ENCODE measurements at places on chromosomes 7 and 10.

- H3K27ac ChIP-seq = no peak overlapping the region
- H3K36me3 ChIP-seq = peaks cover 4% of the 10 kb centered on the region
- peaks cover 32% of the 10 kb centered on the region for H3K4me1 ChIP-seq
These were observed 84.9 kb downstream of the CAMK1D start for GRCh38 chr10:12434277-12434676.

- no peak for DNase-seq
- H3K36me3 ChIP-seq = peaks cover 41% of the 10 kb centered on the region
- peak overlapping the region; percentile 84 for H3K27ac ChIP-seq
- H3K4me3 ChIP-seq = peak overlapping the region; percentile 1
These were observed 158.5 kb downstream of the PRPF18 start for GRCh38 chr10:13745271-13745670.

DNA sequence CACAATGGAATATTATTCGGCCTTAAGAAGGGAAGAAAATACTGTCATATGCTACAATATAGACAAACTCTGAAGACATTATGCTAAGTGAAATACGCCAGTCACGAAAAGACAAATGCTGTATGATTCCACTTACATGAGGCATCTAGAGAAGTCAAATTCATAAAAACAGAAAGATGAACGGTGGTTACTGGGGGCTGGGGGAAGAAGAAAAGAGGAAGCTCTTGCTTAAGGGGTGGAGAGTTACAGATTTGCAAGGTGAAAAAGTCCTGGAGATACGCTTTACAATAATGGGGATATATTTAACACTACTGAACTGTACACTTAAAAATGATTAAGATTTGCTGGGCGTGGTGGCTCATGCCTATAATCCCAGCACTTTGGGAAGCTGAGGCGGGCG is 49.0 kb downstream of the PSMC2 start:
- H3K27me3 ChIP-seq = peaks cover 8% of the 10 kb centered on the region
- H3K36me3 ChIP-seq = no peaks in the 10 kb centered on the region
- no peak overlapping the region for H3K27ac ChIP-seq
- no peaks in the 10 kb centered on the region for H3K4me1 ChIP-seq

GRCh38 chr10:88182601-88182930 is 319.1 kb downstream of the PTEN start:
- no peaks in the 10 kb centered on the region for H3K4me1 ChIP-seq
- peaks cover 4% of the 10 kb centered on the region for H3K27me3 ChIP-seq
- H3K36me3 ChIP-seq = no peaks in the 10 kb centered on the region
- no peak for DNase-seq
- no peak overlapping the region for H3K4me3 ChIP-seq

GRCh38 chr7:21365866-21366624 is 61.8 kb upstream of the SP4 start:
- no peak overlapping the region for H3K27ac ChIP-seq
- H3K27me3 ChIP-seq = peaks cover 8% of the 10 kb centered on the region
- no peak for DNase-seq
- no peak overlapping the region for H3K4me3 ChIP-seq

DNA sequence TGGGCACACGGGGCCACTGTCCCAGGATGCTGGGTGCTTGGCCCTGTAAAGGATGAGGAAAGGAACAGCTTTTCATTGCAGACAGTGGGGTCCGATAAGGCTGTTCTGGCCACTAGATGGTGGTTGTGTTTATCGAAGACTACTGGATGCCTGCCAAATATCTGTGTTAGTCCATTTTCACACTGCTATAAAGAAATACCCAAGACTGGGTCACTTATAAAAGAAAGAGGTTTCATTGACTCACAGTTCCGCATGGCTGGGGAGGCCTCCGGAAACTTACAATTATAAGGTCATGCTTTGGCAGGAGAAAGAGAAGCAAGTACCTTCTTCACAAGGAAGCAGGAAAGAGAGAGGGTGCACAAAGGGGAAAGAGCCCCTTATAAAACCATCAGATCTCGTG is 32.2 kb upstream of the GARS1 start:
- H3K4me1 ChIP-seq = peaks cover 11% of the 10 kb centered on the region
- H3K27me3 ChIP-seq = peaks cover 3% of the 10 kb centered on the region
- DNase-seq = no peak
- peaks cover 8% of the 10 kb centered on the region for H3K36me3 ChIP-seq

DNA sequence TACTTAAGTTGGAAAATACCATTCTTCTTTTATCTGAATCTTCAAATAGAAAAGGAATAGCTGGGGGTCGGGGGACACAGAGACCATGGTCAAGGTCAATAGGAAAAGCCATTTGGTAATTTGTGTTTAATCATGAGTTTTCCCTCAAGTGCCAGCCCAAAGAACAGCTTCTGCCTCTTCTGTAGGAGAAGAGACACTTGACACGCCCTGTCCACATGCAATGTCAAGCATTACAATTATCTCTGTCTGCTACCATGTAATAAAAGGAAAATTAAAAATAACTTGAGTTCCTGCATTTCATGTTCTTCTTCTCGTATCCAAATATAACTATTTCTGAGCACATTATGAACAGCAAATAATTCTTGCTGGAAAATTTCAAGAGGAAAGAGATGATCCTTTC is 241.7 kb downstream of the IPMK start:
- no peaks in the 10 kb centered on the region for H3K27me3 ChIP-seq
- DNase-seq = no peak
- peaks cover 13% of the 10 kb centered on the region for H3K4me1 ChIP-seq
- H3K4me3 ChIP-seq = no peak overlapping the region
- no peaks in the 10 kb centered on the region for H3K36me3 ChIP-seq

DNA sequence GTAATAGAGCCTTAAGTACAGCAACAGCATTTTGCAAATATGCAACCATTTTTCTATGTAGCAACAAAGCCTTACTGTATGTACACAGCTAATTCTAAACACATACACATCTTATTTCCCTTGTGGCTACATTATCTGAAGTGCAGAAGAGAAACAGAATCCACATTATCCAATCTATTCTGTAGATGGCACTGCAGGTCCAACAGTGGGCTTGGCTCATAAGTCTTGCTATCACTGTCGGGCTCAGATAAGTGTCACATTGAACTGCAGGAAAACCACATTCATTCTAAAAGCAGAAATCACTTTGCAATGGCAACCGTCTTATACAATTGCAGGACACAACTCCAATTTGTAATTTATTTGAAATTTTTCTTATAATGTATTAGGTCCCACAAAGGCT is 109.8 kb upstream of the NOBOX start:
- H3K4me1 ChIP-seq = peaks cover 31% of the 10 kb centered on the region
- H3K27me3 ChIP-seq = no peaks in the 10 kb centered on the region
- no peak for DNase-seq
- H3K36me3 ChIP-seq = no peaks in the 10 kb centered on the region
- H3K4me3 ChIP-seq = no peak overlapping the region
- no peak overlapping the region for H3K27ac ChIP-seq

DNA sequence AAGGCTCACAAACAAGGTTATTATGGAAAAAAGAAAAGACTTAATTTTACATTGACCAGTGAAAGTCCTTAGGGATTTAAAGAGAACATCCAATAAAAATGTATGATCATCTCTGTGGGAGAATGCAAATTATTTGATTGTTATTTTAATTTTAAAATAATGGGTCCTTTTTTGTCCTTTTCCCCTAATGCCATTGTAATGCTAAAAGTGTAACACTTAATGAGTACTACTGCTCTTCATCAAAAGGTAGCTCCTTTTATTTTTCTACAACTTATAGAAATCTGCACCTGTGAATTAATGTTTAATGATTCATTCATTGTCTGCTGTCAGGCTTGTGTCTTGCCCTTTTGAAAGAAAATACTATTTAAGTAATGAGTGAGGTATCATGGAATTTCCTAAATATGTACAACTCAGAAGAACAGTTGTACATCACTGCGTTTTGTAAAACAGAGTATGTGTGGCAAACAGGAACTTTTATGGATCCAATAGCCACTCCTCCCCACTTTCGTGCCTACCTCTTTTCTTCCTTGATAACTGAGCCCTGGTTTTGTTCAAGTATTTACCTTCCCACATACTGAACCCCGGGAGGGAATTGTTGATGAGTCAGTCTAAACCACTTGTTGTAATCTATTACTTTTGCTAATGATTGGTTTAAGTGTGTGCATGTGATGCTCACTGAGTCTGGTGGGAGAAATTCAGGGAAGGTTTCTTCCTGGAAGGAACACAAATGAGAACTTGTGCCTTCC is 19.9 kb upstream of the TRUB1 start:
- no peak for DNase-seq
- H3K4me1 ChIP-seq = peaks cover 33% of the 10 kb centered on the region
- H3K27me3 ChIP-seq = peaks cover 3% of the 10 kb centered on the region
- no peak overlapping the region for H3K4me3 ChIP-seq
- H3K36me3 ChIP-seq = no peaks in the 10 kb centered on the region

- H3K4me1 ChIP-seq = peaks cover 4% of the 10 kb centered on the region
- H3K27me3 ChIP-seq = no peaks in the 10 kb centered on the region
- no peaks in the 10 kb centered on the region for H3K36me3 ChIP-seq
These were observed 19.6 kb upstream of the FAM25A start for GRCh38 chr10:87000491-87000890.

DNA sequence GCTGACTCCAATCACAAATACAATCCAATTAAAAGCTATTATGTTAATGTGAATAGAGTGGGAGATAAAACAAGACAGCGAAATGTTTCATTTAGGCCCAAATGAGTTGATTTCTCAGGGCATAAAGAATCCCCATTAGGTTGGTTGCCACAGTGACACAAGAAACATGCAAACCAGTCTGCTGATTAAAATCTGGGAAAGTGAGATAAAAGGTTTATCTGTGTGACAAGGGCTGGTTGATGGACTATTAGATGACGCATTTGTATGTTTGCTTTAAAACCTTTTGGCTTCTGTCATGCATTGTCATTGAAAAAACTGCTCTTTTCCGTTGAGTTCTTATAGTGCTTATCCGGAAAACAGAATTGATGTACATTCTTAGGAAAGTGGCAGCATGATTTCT is 658.2 kb downstream of the GATA3 start:
- no peak overlapping the region for H3K27ac ChIP-seq
- no peak for DNase-seq
- peaks cover 8% of the 10 kb centered on the region for H3K27me3 ChIP-seq
- H3K36me3 ChIP-seq = peaks cover 4% of the 10 kb centered on the region
- H3K4me3 ChIP-seq = no peak overlapping the region

GRCh38 chr10:103620352-103620740 is 126.8 kb downstream of the NEURL1 start:
- H3K27ac ChIP-seq = no peak overlapping the region
- H3K4me3 ChIP-seq = no peak overlapping the region
- H3K27me3 ChIP-seq = no peaks in the 10 kb centered on the region
- no peak for DNase-seq
- H3K36me3 ChIP-seq = peaks cover 9% of the 10 kb centered on the region

DNA sequence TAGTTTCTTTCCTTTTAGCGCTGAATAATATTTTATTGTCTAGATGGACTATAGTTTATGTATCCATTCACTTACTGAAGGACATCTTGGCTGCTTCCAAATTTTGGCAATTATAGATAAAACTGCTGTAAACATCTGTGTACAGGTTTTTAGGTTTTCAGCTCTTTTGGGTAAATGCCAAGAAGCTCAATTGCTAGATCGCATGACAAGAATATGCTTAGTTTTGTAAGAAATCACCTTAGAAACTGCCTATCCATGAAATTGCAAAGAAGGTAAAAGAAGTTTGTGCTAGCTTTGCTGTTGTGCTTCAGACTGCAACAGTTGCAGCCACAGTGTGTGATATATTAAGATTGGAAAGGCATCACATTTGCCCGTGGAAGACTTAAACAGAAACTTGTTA is 103.2 kb upstream of the TNS3 start:
- H3K27ac ChIP-seq = no peak overlapping the region
- no peak overlapping the region for H3K4me3 ChIP-seq
- H3K4me1 ChIP-seq = peaks cover 44% of the 10 kb centered on the region

DNA sequence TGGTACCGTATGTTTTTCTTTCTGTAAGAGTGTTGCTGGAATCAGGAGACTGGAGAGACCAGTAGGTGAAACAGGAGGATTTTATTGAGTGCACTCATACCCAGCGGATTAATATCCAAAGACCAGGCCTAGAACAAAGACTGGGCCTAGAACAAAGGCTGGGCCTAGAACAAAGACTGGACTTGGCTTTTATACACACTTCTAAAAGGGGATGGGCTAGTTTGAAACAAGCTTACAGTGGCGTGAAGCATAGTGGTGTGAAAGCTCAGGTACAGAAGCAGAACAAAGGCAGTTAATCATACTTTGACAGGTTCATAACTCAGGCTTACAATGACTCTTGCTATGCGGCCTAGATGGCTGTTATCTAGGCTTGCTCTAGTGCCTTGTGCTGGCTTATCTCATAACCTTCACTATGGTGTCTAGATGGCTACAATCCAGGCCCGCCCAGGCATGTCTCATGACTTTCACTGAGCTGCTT is 67.7 kb downstream of the TRIM24 start:
- H3K4me1 ChIP-seq = no peaks in the 10 kb centered on the region
- H3K27ac ChIP-seq = no peak overlapping the region
- peaks cover 100% of the 10 kb centered on the region for H3K36me3 ChIP-seq

DNA sequence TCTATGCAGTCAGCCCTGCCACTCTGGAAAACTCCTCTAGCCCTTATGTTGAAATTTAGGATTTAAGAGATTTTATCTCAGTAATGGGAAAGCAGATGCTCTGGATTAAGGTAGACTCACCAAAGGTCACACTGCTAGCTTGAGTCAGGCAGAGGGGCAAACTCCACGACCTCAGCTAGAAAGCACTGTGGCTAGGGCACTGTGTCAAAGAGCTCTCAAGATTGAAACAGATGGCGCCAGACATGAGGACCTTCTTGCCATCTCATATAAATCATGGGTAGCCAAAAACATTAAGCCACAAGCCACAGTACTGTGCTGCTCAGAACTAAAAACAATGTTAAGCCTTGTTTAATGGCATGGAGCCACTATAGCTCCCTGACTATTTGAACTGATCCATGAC is 188.7 kb downstream of the DNAJC1 start:
- peaks cover 32% of the 10 kb centered on the region for H3K36me3 ChIP-seq
- H3K27me3 ChIP-seq = no peaks in the 10 kb centered on the region
- no peak overlapping the region for H3K4me3 ChIP-seq

GRCh38 chr7:130268463-130269317 is 2.0 kb downstream of the CPA2 start:
- H3K27ac ChIP-seq = no peak overlapping the region
- no peak for DNase-seq
- no peaks in the 10 kb centered on the region for H3K36me3 ChIP-seq
- H3K4me3 ChIP-seq = no peak overlapping the region

- H3K27ac ChIP-seq = peak overlapping the region; percentile 92
- H3K27me3 ChIP-seq = peaks cover 8% of the 10 kb centered on the region
- peaks cover 29% of the 10 kb centered on the region for H3K4me1 ChIP-seq
- peak; percentile 34 for DNase-seq
These were observed 284.6 kb downstream of the KLF6 start for GRCh38 chr10:3500408-3500856.

DNA sequence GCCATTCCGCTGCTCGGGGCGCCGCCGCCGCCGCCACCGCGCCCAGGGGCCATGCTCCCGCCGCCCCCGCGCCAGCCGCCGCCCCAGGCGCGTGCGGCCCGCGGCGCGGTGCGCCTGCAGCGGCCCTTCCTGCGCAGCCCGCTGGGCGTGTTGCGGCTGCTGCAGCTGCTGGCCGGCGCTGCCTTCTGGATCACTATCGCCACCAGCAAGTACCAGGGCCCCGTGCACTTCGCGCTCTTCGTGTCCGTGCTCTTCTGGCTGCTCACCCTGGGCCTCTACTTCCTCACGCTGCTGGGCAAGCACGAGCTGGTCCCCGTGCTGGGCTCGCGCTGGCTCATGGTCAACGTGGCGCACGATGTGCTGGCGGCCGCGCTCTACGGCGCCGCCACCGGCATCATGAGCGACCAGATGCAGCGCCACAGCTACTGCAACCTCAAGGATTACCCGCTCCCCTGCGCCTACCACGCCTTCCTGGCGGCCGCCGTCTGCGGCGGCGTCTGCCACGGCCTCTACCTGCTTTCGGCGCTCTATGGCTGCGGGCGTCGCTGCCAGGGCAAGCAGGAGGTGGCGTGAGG is 383 bp downstream of the MARVELD1 start:
- peaks cover 15% of the 10 kb centered on the region for H3K27me3 ChIP-seq
- H3K27ac ChIP-seq = peak overlapping the region; percentile 98
- peak; percentile 67 for DNase-seq
- peaks cover 59% of the 10 kb centered on the region for H3K4me1 ChIP-seq
- peak overlapping the region; percentile 97 for H3K4me3 ChIP-seq
- peaks cover 24% of the 10 kb centered on the region for H3K36me3 ChIP-seq
